ENCODE measurements at places on chromosomes 2 and 18.

- peak; percentile 62 for DNase-seq
Measured at GRCh38 chr2:8252997-8253694, 428.7 kb upstream of the ID2 start.

DNA sequence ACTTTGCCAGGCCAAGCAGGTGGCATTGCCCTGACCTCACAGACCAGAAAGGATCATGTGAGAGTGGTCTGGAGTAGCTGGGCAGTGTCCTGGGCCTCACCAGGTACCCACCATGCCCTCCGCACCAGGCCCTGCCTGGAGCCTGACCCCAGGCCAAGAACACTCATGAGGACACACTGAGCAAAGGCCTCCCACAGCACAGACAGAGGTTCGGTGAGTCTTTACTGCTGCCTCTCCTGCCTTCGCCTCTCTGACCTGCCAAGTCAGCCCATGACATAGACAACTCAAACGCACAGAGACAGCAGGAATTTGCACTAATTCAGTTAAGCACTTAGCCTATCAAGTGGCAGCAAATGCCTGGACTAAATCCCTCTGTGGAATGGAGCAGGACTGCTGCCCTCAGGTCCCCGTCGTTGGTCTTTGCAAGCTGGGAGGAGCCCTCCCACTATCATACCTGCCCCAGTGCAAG lies 62.5 kb downstream of the RHOB start:
- peak; percentile 76 for DNase-seq

DNA sequence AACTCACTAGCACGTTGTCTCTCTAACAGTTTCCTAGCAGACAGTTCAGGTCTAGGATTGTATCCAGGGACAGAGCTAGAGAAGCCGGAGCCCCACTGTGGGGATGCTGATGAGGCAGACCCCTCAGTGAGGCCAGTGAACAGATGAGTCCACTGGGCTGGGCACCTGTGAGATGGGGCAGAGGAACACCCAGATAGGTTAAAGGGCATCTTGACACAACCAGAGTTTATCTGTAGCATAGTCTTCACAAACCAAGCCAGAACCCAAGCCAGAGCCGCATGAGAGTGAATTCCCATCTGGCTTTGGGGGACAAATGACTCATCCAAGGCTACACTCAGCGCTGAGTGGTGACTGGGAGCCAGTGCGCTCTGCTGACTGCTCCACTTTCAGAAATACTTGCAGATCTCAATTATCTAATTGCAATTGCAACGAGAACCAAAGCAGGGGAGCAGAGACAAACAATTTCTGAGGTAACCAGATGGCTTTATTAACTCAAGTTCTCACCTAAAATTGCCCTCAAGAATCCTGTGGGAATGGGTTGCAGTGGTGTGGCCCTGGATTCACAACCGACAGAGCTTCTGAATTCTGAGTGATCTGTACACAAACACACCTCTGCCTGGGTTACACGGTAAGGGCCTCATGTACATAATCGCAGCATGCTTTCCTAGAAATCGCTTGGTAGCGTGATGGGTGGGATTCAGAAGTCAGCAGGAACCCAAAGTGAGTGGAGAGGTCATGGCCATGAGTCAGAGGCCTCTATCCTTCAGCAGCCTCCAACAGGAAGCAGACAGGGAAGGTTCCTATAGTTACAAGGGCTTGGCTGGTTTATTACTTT lies 48.7 kb upstream of the MSH2 start:
- DNase-seq, result no peak

DNA sequence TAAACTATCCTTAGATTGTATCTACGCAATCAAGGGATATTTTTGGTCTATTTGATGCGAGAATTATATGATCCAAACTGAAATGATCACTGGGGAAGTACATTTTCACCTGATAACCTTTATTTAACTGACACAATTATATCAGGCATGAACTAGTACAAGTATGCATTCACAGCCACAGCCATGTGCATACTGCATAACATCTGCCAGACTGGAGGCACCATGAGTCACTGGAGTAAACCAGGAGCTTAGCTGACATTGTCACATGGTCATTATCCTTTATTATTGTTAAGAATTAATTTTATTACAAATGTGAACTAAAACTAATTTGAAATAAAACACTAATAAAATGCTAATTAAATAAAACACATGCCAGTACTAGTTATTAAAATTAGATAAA lies 1127.1 kb downstream of the DPP10 start:
- peak; percentile 48 for DNase-seq

- peak; percentile 77 for DNase-seq
Measured at GRCh38 chr2:106839849-106840595, 45.9 kb downstream of the ST6GAL2 start.

DNA sequence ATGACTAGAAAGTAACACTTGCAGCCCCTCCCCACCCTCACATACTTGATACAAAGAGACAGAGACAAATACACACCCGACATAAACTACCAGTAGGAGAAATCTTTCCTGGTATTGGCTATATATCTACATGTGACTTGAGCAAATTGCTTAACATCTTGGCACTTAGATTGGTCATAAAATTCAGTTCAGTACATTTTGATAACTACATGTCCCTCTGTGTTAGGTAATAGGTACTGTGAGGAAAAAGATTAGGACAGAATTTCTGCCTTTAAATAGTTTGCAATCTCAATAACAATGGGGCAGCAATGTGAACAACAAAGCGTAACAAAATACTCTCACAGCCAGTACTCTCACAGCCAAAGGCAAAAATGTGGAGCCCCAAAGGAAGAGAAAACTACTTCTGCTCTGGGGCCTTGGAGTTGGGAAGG lies 670.0 kb upstream of the ACVR2A start:
- no peak for DNase-seq

DNA sequence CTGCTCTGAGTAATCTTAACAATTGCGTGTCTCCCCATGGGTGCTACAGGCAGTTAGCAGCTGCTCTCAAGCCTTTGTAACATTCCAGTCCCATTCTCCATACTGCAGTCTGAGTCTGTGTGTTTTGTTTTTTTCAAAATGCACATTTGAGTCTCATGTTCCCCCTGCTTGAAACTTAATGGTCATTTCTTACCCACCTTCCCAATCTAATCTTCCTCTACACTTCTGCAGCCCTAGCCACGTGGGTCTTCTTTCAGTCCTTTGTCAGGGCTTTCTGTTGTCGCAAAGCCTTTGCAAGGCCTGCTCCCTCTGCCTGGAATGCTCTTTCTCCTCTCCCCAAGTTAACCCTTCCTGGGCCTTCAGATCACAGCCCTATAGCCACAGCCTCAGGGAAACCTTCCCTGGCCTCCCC lies 24.5 kb downstream of the ELAC1 start:
- no peak for DNase-seq

DNA sequence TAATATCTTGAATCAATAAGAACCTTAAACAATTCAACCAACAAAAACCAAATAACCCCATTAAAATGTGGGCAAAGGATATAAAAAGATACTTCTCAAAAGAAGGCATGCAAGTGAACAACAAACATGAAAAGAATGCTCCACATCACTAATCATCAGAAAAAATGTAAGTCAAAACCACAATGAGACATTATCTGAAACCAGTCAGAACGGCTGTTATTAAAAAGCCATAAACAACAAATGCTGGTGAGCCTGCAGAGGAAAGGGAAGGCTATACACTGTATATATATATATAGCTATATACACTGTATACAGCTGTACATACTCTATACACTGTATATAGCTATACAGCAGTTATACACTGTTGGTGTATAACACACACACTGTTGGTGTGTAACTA lies 47.8 kb upstream of the GALNT13 start:
- no peak for DNase-seq

- DNase-seq, result no peak
Measured at GRCh38 chr18:45775241-45775676, 50.2 kb upstream of the SIGLEC15 start.

GRCh38 chr2:69405306-69405705 lies 18.3 kb upstream of the GFPT1 start:
- DNase-seq, result no peak

- DNase-seq, result no peak
Measured at GRCh38 chr2:24971286-24971535, 544 bp downstream of the DNAJC27 start.

- DNase-seq, result no peak
Measured at GRCh38 chr2:217035967-217036366, 176.1 kb upstream of the TNP1 start.

GRCh38 chr2:61114147-61114546 lies 47.8 kb upstream of the C2orf74 start:
- DNase-seq, result no peak

DNA sequence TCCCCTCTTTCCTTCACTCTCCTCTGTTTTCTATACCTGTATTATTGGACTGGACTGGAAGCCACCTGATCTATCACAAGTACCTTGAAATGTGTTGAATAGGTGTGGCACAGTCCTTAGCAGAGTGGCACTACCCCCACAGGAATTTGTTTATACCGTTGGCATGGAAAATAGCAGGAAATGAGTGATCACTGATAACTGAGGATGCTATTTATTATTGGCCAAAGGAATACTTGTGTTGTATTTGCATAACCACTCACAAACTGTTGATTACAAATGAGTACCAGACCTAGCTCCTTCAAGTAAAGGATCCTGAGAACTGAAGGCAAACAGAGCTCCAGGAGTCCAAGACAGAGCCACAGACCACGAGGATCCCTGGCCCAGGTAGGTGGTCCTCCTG lies at the start of gene IL37:
IL37 (plus strand) TSS at position 301 of the 400 bp plus-strand sequence. CDS start 1,848 bp downstream, outside the sequence.
- no peak for DNase-seq

DNA sequence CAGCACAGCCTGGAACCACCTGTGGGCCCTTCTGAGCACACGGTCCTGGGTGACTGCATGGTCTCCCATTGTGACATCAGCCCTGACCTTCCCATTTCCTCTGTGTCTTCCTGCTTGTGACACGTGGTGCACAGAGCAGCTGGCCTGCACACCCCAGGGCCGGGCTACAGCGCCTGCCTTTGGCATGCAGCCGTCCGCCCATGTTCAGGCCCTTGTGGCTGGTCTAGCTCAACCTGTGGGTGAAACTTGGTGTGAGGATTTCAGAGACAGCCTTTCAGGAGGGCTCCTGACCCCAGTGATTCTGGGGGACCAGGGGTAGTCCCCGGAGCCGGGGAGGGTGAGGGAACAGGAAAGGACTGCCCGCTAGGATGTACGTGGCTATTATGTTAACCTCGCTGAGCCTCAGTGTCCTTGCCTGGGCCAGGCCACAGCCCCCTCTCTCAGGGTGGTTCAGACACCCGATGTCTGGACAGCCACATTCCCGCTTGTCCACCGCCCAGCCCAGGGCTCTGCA lies 284.8 kb upstream of the HS6ST1 start:
- no peak for DNase-seq

GRCh38 chr18:62280786-62281185 lies 44.3 kb upstream of the TNFRSF11A start:
- no peak for DNase-seq

GRCh38 chr18:210075-210474 lies 51.7 kb downstream of the USP14 start:
- no peak for DNase-seq

DNA sequence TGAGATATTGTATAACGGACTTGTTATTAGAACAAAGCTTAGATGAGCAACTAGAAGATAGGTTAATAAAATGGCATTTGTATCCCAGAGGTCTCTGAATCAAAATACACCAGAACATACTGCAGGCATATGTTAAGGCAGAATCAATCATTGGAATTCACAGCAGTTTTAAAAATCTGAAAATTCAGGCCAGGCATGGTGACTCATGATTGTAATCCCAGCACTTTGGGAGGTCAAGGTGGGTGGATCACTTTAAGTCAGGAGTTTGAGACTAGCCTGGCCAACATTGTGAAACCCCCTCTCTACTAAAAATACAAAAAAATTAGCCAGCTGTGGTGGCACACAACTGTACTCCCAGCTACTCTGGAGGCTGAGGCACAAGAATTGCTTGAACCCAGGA lies 405.2 kb downstream of the ZEB2 start:
- no peak for DNase-seq

DNA sequence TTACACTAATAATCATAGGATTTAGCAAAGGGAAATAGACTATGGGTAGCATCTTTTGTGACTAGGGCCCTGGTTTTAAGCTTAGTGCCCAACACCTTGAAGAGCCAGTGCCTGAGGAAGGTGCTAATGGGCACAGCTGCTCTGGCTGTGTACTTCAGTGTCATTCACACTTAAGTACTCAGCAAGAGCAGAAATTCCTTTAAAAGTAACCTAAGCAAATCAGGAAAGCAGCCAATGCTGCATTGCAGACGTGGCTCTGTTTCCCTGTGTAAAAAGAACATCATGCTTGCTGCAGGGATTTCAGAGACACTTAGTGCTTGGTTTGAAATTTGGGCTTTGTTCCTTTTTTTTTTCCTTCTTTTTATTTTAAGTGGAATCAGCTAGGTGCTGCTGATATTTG lies 505.4 kb downstream of the SUCLG1 start:
- no peak for DNase-seq

DNA sequence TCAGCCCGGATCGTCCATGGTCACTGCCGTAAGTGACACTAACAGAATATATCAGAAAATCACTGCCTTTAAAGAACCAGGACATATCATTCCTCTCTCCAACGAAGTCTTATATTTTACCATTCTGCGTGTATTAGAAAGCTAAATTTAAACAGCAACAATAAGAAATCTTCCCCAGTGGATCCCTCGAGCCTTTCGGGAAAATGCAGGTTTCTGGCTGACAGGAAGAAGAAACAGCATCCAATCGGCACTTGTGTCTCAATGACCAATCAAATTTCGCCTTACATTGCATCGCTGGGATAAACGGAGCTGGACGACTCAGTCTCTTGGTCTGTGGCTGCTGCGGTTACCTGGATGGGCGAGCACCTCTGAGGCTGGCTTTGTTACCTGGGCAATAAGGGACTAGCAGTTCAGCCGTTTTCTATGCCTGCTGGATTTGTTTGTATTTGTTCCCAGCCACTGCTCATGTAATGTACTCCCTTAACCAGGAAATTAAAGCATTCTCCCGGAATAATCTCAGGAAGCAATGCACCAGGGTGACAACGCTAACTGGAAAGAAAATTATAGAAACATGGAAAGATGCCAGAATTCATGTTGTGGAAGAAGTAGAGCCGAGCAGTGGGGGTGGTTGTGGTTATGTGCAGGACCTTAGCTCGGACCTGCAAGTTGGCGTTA lies at the start of gene DUSP19:
DUSP19 (plus strand) TSS at position 284 of the 675 bp plus-strand sequence; CDS start at position 471, 187 bp downstream.
- peak; percentile 97 for DNase-seq

GRCh38 chr2:45433363-45433762 lies 177.7 kb downstream of the SRBD1 start:
- DNase-seq, result peak; percentile 4

DNA sequence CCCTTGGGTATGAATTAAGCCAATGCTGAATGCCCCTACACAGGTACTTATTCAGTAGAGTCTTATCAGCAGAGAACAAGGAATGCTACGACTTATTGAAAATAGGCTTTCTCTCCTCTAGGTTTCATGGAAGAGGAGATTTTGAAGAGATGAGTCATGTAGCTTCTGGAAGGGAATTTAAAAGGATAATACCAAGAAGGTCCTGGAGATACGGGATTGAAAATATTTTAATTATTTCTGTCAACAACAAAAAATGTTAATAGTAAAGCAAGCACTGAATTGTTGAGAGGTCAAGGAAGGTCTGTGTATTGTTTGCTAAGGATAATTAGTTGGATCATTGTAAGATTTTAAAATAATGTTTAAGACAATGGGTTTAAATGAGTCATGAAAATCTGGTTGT lies 293.0 kb upstream of the SPHKAP start:
- no peak for DNase-seq

- DNase-seq, result no peak
Measured at GRCh38 chr18:27349284-27349882, 164.3 kb upstream of the CHST9 start.
